Activated naive CD4-positive, alpha-beta T cell treated with Interleukin-2 at 50 U/mL for 16 hours (primary cell): ENCODE measurements at places on chromosomes 1 and 21.

- DNase-seq: no peak
Observed at GRCh38 chr21:43758811-43759210, 17.3 kb downstream of the CSTB start.

DNA sequence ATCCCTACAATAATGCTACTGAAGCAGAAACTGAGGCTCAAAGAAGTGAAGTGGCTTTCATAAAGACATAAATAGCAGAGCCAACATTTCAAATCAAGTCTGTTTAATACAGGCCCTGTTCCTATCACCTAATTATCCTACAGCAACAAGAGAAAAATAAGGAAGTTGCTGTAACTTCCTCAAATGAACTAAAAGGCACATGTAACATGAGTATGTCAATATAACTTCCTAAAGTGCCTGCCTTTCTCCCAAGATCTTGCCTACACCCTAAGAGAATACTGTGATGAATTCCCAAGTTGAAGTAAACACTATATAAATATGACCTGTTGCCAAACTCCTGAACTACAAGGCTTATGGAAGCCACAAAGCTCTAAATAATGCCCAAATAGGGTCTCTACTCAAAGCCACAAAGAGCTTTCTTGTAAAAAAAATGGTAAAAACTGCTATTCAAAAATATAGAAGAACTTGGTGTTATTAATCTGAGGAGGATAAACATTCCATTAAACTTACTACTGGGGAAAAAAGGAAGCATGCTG is 8.6 kb downstream of the BEND5 start:
- no peak for DNase-seq

GRCh38 chr1:210344706-210345105 is 16.0 kb downstream of the HHAT start:
- no peak for DNase-seq

DNA sequence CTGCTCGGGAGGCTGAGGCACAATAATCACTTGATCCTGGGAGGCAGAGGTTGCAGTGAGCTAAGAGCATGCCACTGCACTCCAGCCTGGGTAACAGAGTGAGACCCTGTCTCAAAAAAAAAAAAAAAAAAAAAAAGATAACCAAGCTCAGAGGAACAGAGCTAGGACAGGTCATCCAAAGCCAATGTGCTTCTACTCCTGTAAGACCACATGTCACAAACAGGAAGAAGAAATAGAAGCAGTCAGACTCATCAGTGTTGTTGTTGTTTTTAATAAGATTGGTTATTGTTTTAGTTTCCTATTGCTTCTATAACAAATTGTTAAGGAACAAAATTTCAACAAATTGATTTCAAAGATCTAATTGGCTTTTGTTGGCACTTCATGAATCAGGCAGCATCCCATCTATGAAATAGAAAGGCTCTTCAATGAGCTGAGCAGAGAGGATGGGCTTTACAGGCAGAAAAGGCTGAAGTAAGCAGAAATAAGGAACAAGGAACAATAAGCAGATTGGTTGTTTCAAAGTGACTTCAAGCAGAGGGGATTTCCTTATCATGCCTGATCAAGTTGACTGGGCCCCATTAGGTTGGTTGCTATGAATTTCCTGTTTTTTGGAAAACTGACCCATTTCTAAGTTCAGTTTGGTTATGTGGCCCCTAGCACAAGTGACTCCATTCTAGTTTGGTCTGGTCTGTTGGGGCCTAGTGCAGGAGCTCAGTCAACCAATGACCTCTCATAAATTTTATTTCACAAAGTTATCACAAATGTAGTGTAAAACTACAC is 6.0 kb upstream of the AKNAD1 start:
- DNase-seq: no peak

DNA sequence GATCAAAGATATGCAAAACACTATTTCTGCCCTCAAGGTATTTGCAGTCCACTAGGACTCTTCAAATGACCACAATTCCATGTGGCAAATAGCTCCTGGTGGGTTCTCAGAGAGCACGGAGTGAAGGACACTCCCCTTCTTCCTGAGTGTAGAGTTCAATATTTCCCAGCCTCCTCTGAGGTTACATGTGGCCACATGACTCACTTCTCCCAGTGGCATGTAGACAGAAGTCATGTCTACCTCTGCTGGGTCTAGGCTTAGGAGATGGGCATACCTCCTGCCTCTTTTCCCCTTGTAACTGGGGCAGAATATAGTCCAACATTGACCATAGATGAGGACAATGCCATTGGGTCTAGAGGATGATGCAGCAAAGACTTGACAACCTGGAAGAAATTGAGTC is 191.4 kb downstream of the MIS18A start:
- no peak for DNase-seq

DNA sequence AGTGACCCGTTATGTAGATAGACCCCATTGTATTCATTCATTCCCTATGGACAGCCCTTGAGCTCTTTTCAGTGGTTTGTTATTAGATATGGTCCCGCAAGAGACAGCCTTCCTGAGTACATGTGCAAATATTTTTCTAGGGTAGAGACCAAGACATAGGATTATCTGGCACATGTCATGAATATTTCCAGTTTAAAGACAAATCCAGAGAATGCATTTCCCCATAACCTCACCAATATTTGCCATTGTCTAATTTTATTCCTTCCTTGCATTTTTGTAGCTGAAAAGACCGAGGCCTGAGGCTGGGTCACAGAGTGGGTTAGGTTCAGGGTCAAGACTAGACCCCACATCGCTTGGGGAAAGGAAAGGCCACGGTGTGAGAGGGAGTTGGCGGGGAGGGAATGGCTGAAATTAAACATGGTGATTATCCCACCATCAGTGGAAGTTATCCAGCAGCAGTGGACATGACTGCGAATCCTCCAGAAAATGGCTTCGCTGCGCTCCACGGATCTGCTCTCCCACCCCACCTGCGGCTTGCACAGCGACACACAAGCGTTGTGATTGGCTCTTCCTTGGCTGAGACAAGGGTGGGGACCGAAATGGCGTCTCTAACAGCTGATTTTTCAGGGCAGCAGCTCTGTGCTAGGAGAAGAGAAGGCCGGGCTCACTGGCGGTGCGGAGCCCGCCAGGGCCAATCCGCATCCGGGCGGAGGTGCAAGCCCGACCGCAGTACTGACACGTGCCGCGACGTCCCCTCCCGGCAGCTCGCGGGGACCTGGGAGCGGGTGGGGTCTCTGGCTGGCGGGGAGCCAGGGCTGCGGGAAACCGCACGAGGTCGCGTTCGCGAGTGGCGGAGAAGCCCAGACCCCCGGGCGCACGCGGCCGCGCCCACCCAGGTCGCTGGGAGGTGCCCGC is 16.1 kb upstream of the STMN1 start:
- peak; percentile 45 for DNase-seq

DNA sequence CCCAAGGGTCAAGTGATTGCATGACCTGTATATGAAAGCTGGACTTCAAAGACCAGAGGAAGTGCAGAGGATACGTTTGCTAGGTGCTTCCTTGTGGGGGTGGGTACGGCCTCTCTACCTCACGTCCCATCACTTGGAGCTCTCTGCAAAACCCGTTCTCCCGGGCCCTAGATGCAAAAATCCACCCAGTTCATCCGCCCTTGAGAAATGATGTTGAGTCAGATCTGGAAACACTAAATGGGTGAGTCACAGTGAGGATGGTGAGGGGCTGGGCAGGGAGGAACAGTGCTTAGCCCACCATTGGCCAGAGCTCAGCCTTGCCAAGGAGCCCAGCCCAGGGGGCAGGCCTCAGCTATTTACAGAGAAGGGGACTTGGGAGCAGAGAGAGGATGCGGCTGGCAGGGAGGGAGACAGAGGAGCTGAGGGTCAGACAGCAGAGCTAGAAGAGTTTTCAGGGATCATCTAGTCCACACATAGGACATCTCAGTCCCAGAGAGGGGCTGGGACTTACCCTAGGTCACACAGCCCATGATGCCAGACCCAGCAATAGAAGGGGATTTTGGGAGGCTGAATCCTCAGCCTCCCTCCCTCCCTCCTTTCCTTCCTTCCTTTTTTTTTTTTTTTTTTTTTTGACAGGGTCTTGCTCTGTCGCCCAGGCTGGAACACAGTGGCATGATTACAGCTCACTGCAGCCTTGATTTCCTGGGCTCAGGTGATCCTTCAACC is 14.6 kb downstream of the ARHGEF10L start:
- DNase-seq: no peak

DNA sequence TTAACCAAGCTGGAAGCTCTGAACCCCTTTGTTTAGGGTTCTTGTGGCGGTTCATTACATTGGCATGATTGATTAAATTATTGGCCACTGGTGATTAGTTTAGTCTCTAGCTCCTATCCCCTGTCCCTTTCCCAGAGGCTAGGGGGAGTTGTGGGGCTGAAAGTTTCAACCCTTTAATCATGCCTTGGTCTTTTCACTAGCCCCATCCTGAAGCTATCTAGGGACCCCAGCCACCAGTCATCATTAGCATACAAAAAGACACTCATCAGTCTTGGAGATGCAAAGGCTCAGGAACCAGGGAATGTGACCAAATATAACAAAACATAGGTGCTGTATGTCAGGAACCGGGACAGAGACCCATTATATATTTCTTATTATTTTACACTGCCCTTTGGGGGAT is 34.7 kb upstream of the SNX27 start:
- DNase-seq: no peak

- DNase-seq: no peak
Observed at GRCh38 chr21:38590449-38591217, 92.4 kb upstream of the ERG start.

GRCh38 chr1:158818560-158818959 is 12.6 kb upstream of the MNDA start:
- no peak for DNase-seq

GRCh38 chr1:202149566-202149965 is 5.0 kb upstream of the ARL8A start:
- DNase-seq: no peak

GRCh38 chr1:33117440-33118085 is 36.6 kb downstream of the AZIN2 start:
- DNase-seq: no peak

DNA sequence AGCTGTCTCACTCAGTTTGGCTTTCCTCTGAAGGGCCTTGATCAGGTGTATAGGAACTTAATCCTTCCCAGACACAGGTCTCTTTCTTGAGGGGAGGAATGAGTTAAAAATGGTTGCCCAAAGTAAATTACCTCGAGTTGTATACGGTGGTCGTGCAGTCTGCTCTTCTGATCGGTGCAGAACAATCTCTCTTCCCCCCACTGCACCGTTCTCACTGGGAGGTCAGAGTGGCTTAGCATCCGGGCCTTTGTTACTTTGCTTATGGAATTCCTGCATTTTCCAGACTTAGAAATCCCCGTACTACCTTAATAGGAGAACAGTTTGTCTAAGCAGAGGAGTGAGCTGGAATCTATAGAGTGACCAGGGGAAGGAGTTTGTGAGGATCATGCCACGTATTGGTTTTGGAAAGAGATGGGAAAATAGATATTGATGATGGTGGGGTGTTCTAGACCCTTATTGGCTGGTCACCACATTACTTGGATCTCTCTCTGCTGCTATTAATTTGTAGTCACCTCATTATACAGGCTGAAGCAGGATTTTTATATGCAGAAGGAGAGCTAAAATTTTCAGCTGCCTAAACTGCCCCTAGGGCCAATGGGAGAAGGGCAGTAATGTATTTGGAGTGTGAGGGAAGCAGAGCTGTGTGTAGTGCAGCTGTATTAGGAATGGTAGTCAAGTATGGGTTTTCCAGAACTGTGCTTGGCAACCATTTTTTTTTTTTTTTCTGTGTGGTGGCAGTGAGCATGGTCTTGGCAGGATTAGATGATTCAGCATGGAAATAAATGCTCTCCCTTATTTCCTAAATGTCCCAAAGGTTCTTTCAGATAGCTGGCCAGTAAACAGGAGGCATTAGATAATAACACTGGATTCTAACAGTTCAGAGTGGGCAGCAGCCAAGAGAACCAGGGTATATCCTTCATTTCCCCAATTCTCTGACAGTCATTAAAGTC is 81.5 kb downstream of the NDUFS5 start:
- DNase-seq: no peak

DNA sequence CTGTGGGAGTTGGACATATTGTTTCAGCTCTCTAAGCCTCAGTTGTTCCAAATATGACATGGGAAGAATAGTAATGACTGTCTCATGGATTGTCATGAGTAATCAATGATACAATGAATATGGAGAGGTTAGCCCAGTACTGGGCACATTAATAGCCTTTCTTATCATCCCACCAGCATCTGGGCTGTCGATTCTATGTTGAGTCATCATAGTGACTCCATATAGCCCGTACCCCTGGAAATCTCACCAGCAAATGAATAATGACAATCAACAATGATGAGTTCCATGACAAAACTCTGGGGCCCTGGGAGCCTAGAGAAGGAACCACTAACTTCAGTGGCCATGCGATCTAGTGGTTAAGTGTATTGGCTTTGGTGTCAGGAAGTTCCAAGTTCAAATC is 39.7 kb upstream of the GJB5 start:
- DNase-seq: no peak

DNA sequence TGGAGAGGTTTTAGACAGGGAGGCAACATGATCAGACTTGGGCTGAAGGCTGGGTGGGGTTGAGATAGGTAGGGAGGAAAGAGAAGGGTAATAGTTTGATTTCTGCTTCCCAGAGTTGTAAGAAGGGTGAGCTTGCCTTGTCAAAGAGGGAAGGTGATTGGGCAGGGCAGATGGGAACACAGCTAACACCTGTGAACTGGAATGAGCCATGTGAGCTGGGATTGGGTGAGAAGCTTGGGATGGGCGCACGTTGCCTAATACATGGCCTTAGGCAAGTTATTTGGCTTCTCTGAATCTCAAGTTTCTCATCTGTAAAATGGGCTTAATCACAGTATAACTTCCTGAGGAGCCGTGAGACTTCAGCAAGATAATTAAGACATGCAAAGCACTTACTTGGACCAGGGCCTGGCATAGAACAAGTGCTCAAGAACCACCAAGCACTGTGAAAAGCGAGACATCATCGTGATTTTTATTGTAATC is 33.8 kb upstream of the ID3 start:
- no peak for DNase-seq

DNA sequence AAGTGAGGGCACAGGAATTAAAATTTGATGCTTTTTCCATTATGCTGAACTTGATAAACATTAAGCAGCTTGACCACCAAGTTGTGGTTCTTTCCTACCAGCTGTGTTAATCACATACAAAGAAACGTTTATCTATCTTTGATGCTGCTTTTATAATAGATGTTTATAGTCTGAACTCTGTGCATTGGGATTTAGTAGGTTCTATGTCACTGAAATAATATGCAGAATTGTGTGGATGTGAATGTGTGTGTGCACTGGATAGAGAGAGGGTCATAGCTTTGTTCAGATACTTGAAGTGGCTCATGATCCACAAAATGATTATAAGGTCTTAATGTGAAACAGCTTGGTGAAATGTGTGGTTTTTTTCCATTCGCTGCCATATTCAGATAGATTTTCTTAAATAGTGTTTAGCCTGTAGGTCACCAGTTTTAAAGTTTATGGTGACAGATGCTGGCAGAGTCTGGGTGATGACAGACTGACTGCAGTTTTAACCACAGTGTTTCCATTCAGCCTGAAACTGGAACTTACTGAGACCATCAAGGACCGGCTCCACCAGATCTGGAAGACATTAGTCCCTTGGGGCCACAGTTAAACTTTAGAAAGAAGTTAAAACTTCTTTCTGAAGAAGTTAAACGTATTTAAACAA is 10.2 kb downstream of the DDI2 start:
- no peak for DNase-seq

DNA sequence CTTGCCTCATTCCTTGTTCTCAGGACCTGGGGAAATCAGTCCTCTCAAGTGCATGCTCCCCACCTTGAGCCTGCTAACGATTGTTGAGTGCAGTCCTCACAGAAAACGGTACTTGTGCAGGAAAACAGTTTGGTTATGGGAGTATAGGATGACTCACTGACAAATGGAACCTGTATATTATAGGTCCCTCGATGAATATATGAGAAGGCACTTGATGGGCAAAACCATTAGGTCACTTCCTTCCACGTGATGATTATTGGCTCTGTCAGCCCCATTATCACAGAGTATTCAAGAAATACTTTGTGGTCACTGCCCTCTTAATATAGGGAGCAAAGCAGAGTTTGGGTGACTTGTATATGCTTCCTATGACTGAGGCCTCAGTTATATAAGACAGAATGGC is 6.2 kb downstream of the CCDC17 start:
- DNase-seq: no peak
